ENCODE measurements at places on chromosomes 2 and 18.

- no peak for DNase-seq
These were observed 101.0 kb upstream of the CERS6 start for GRCh38 chr2:168355121-168355520.

DNA sequence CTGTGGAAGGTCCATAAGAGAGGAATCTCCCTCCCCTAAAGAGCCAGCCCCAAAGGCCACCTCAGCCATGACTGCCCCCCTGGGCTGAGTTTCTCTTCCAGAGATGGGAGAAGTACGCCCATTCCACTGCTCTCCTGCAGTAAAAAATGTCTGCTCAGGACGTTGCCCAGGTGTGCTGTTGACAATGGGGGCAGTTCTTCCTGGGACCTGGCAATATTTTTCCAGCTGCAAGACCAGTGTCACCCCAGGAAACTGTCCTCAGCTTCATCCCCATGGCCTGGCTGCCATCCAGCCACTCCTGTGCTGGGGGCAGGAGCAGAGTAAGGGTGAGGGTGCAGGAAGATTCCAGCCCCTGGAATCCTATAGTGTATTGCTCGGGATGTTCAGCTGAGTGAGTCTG lies 14.3 kb downstream of the CELF4 start:
- no peak for DNase-seq

- no peak for DNase-seq
These were observed 205.1 kb upstream of the TNP1 start for GRCh38 chr2:217065012-217065290.

DNA sequence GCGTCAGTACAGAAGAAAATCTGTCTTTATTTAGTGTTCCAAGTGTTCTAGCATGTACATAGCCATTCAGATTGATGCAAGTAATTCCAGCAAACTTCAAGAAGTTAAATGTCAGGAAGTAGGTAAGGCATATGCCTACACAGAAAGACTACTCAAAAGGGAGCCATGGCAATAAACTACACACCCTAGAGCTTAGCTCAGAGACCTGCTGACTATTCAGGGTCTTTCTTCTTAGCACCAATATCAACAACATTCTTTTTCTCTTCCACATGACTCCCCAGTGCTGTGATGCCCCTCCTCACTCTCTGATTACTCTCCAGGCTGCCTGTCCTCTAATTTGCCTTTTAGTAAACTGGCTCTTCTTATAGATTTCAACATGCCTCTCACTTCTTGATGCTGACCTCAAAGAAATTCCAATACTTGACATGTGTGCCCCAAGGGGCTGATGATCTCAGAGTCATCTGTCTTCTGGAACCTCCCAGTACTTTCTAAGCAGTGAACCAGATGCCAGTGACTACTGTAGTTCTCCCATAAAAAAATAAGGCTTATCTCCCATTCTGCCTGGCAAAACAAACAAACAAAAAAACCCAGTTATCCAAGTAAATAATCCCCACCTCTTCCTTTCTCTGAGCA lies 909.2 kb upstream of the FANCL start:
- no peak for DNase-seq

DNA sequence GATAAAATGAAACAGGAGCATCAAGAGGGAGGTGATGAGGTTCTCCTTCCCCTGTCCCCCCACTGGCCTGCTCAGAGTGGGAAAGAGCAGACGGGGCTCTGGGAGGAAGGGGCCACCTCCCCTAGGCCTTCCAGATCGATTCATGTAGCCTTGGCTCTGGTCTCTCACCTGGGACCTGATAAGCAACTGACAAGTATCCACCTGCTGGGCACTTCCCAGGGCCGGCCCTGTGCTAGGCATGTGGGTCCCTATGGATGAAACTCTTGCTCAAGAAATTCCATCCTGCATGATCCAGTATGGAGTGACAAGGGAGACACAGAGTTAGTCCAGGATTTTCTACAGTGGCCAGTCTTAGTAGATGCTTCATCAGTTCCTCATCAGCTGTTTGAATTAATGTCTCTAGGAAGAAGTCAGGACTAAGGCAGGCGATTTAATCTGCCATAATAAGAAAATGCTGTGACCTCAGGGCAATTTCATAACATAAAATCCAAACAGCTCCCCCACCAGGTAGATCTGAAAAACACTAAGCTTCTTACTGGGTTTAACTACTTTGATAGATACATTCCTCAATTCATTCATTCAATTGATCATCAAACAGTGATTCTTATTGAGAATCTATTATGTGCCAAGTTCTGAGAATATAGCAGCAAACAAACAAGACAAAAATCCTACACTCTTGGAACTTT lies 44.7 kb upstream of the ZFP36L2 start:
- no peak for DNase-seq

GRCh38 chr2:185537689-185538088 lies 200.9 kb upstream of the FSIP2 start:
- no peak for DNase-seq

GRCh38 chr2:11022064-11022463 lies 110.3 kb downstream of the KCNF1 start:
- no peak for DNase-seq

GRCh38 chr2:209917154-209917771 lies 85.2 kb upstream of the RPE start:
- DNase-seq = no peak

DNA sequence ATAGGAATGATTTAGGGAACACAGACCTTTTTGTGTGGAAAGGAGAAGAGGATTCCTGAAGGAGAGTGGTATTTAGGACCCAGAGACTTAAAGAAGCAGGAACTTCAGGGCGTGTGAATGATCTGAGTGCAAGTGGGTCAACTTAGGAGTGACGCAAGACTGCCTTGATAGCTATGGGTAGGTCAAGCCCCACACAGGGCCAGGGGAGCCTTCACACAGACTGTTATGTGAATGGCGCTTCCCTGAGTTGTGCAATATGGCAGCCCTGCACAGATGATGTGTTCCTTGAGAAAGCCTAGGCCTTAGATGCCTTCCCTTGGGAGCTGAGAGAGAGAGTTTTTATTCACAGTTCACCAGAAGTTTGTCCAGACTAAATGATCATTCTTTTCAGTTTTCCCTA lies 47.1 kb upstream of the IGFBP5 start:
- DNase-seq = no peak

DNA sequence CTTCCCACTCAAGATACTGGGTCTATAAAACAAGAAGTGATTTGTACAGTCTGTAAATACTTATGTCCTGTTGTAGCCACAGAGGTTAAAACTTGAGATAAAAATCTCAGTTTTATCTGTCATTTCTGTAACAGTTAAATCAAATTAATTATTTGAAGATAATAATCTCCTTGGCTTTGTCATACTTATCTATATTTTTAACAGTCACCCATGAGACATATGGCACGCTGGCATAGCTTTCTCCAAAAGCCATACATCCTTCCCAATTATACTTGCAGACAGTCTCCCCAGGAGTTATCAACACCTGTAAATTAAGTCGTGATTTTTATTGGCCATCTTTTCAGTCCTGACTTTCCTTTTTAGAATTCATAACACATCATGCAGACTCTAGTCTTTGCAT lies 68.9 kb upstream of the UNC80 start:
- no peak for DNase-seq

GRCh38 chr2:36834731-36835524 lies 131.4 kb downstream of the STRN start:
- no peak for DNase-seq

DNA sequence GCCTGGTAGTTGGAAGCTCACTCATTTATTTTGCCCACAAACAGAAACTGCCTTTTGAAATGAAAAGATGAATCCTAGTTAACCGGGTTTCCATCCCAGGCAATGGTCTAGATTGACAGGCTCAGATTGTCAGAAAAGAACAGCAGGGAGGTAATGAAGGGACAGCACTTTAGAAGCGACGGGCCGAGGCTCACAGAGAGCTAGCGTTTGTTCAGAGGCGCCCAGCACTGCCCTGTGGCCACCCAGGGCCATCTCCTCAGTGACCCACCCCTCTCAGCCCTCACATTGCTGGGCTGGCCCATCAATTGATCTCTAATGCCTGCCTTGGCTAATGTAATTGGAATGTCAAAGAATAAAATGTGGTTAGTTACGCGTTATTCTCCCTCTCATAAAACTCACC lies 304.8 kb downstream of the CDCA7 start:
- no peak for DNase-seq

DNA sequence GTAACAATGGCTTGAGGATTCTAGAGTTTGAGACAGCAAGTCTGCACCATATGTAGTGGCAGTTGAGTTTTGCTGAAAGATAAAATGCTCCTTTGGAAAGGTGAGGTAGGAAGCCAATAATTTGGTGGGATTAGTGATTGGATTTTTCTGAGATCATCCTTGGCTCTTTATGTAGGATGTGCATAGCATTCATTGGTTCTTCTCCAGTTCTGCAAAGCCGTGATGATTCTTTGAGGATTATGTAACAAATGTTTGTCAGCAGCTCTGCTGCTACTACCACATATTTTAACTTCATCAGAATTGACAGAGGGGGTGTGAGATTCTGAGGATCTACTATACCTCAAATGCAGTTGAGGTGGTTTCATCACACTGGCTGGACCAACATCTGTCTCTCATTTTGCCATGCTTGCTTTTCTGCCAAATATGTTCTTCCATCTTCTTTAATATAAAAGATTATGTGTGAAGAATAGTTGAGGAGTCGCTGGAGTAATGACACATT lies 188.9 kb upstream of the RASGRP3 start:
- no peak for DNase-seq

- no peak for DNase-seq
These were observed 103.0 kb downstream of the SPIRE1 start for GRCh38 chr18:12554796-12555388.

- no peak for DNase-seq
These were observed 106.8 kb downstream of the GRB14 start for GRCh38 chr2:164514491-164514890.

GRCh38 chr2:160364364-160364763 lies 129.2 kb downstream of the RBMS1 start:
- no peak for DNase-seq

- DNase-seq = no peak
These were observed 93.4 kb downstream of the GLI2 start for GRCh38 chr2:120828829-120829632.

DNA sequence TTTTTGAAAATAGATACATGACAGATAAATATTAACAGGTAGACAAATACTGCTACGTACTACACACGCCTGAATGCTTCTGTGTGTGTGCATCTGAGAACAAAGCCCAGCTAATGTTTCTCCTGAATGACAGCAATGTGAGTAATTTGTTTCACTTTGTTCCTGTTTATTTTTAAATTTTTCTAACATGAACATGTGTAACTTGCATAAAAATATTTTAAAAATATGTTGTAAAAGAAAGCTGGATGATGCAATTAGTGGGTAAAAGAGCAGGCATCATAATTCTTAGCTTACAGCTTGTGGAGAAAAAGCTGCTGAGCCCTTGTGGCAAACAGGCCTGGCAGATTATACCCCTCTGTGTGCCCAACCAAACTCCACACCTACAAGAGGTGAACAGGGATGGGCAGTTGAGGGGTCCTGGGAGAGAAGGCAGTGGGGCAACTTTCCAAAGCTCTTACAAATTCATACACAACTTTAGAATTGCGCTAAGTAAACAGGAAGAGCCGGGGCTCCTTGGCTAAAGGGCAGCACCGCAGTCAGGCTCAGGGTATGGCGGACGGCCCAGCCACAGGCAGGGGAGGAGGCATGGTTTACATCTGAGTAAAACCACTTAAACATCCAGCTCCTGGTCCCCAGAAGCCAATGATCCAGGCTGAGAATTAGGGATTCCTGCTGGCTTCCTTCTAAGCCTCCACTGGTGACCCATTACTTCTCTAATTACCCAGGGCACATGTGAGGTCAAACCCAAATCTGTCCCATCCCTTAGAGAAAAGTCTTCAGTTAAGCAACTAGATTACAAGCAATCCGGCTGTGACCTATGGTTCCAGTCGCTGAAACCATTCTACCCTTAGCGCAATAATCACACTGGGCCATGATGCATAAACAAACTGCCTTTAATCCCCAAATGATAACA lies 14.0 kb downstream of the PXDN start:
- peak; percentile 82 for DNase-seq

- DNase-seq = peak; percentile 45
These were observed 4.7 kb downstream of the EEF1B2 start for GRCh38 chr2:206164261-206164862.

DNA sequence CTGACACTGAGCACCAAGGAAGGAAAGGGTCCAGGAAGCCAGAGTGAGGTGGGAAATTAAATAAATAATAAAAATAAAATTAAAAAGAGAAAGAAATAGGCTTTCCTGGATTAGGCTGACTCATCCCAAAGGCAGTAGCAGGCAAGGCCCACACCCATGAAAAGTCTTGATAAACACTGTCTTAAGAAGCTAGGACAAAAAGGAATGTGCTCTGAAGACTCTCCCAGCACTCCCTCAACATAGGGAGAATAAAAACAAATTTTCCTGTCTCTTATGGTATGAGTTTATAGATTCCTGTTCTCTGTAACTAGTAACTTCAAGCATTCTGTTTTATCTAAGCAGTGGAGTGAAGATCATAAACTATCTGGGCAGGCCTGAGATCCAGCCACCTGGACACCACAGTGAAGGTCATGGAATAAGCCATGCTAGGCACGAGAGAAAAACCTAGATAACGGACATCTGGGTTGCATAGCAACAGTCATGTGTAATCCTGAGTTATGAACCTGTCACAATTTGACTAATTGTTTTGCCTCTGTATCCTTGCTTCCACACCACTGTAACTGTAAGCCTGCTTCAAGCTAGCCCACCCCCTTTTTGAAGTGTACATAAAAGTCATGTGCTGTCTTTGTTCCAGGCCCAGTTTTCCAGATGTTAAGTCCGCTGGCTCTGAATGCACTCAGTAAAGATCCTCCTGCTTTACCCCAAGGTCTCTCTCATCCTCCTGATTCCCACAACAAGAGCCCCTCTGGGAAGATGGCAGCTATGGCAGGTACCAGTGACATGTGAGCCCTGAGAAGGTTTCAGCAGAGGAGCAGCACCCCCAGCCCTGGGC lies 107.8 kb downstream of the NDUFA10 start:
- DNase-seq = peak; percentile 11

DNA sequence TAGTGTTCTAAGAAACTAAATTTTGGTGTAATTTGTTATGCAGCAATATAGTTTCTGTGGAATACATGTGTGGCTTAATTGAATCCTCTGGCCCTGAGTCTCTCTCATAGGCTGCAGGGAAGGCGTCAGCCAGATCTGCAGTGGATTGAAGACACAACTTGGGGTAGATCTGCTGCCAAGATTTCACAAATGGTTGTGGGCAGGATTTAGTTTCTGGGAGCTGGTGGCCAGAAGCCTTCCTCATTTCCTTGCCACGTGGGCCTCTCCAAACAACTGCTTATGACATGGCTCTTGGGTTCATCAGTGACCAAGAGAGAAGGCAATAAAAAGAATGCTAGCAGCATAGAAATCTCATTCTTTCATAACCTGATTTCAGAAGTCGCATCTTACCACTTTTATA lies 28.2 kb downstream of the CCDC102B start:
- DNase-seq = no peak
